ENCODE measurements at places on chromosomes 5 and 9.
A peak's percentile ranks its signal among the peaks of the same experiment; 100 is the strongest.

DNA sequence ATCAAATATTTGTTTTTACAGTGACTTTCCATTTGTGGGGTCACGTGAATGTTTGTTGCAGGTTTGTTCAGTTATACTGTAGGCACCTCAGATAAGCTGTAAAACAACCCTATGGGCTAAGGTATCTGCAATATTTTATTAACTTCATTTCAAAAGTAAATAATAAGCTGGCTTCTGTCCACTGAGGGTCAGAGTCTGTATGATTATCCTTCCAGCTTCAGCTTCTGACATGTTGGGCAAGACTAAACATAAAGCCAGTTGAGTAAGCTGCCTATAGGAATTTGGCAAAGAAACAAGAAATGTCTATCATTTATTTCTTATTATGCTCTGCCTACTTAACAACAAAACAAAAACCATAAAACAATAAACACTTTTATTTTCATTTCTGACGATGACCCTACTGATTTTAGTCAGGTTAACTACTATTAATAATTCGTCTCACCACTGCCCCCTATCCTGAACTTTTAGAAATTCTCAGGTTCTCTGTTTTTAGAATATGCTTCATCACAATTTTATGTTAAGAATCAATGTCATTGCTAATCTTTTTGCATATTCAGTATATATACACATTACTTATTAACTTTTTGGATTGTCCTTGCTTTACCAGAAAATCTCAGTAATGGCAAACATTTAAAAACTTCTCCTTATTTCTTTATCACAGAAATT is 413.6 kb upstream of the ADAMTSL1 start:
- no peak for DNase-seq

GRCh38 chr5:72723581-72723980 is 92.9 kb upstream of the TNPO1 start:
- no peak for DNase-seq

DNA sequence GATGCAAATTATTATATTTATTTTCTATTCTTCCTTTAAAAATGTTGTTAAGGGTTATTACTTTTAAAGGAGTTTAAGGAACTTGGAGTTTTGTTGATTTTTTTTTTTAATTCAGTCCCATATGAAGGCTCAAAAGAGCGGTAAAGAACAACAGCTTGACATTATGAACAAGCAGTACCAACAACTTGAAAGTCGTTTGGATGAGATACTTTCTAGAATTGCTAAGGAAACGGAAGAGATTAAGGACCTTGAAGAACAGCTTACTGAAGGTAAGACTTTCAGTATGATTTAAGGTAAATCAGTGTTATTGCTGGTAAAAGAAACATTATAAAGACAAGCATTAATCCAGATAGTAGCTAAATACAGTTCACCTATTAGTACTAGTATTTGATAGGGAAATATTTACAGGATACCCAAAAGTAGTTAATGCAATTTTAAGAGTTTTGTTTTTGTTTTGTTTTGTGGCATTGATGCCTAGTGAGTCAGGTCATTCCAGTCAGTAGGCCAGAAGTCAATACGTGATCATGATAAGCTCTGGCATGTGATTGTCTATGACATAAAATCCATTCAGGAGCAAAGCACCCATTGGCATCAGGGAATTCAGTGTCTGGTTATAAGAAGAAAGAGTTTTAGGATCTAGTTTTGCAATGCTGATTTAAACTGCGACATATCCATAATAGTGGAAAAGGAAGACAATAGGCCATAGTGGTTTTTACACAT is 49.2 kb downstream of the CNTRL start:
- no peak for DNase-seq

DNA sequence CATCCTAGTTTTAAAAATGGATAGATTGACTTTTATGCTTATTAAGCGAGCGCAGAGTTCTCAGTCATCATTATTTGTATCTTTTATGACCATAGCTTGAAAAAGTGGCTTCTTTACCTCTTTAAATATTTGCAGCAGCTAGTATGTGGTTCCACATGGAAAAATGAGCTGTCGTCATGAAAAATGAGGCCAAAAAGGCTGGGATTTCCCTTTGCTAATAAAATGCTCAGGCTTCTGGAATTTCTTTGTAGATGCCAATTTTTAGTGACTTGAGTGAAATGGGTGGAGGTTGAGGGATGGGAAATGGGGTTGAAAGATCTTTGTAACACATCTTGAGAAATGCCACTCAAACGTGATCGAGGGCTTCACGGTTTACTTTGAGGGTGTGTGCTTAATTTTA is 35.2 kb downstream of the RAI14 start:
- no peak for DNase-seq

- no peak for DNase-seq
Measured at GRCh38 chr9:34723141-34723540, 13.2 kb upstream of the CCL21 start.

DNA sequence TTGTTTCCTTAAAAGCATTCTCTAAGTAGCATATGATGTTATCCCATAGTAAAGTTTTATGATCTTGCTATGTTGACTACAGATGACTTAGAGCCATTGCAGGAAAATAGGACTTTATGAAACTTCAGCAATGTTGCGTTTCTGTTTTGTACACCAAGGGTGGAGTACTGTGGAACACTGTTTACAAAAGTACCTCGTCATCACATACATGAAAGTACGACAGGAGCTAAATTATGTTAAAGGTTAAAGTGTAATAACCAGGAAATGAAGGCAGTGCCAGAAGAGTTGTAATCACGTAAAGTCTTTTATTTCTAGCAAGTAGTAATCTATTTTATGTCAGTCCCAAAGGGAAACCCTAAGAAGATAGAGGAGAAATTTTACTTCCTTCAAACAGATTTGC is 50.9 kb downstream of the C9orf85 start:
- no peak for DNase-seq

DNA sequence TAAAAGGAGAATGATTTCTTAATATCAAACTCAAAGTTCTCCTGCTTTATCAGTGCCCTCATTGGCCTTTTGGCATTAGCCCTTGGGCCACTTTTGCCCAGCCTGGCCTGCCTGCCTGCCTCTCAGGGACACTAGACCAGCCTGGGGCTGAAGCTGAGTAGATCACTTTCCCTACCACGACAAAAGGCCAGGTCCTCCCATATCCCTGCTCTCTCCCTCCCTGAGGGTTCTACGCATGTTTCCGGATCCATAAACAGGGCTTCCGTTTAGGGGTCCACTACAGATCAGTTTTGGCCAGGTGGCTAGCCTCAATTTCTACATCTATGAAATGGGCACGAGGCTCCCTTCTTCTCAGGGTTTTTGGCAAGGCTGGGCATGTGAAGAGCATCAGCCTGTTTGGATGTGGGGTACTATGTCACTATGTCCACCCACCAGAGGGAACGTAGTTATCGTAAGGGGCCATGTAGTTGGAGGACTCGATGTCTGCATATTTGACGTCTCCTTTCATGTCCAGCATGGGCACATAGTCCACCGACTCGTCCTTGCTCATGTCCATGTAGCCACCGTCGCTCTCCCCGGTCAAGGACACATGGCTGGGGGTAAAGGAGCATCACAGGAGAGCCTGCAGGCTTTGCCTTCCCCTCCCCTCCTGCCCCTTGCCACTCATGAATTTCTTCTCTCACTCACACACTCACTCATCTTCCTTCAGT is 34.0 kb downstream of the PDGFRB start:
- no peak for DNase-seq

DNA sequence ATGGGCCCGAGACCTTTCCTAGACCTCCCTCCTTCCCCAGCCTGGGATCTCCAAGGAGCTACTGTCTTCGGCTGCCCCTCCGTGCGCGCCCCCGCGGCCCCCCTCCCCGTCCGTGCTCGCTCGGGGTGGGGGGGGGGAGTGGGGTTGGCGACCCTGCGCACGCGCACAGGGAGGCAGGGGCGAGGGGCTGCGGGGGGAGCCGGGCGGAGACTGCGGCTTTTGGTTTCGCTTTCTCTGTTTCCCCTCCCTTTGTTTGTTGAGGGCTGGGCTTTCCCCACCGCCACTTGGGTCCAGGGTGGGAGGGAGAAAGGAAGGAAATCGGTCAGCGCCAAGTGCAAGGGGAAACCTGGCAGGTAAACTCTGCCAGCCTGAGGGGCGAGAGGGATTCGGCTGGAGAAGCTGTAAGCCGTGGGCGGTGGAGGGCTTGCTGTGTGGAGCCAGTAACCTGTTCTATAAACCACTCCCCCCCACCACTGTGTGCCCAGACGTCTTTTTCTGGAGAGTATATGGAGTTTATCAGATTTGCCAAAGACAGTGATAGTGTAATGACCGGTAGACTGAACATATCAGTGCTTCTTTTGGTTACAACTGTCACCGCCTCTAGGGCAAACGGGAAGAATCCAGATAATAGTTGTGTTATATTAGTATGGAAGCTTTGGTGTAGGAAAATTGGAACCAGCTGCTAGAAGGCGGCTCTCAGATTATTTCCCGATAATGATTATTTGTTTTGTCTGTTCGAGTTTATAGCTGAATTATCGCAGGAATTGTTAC is 684 bp downstream of the DNAJA1 start:
- DNase-seq: peak; percentile 78

DNA sequence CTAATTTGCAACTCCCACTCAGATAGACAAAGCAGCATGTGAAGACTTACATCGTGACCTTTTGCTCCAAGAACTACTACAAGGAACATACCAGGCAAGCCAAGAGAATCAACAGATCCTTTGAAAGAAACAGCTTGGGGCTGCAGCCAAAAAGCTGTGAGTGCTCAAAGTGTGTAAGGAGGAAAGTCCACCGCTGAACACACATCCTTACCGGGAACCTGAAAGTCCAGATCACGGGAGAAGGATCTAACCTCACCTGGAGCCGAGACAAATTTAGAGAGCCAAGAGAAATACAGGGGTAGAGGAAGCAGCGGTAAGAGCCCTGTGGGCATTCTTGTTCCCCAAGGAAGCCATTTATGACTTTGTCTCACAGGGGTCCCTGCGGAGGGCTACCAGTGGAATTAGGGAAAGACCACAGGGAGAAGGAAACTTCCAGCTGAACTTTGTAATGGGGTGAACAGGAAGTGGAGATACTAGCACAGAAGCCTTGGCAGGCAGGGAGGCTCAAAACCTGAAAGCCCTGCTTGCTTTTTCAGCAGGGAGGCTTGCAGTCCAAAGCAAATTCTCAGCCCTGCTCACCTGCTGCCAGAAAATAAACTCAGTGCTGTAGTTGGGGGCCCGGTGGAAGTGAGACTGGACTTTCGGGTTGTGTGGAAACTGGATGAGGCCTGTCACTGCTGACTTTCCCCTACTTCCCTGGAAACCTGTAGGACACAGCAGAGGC is 350.2 kb downstream of the DTWD2 start:
- no peak for DNase-seq

- DNase-seq: no peak
Measured at GRCh38 chr5:90897618-90898017, 339.0 kb downstream of the ADGRV1 start.

DNA sequence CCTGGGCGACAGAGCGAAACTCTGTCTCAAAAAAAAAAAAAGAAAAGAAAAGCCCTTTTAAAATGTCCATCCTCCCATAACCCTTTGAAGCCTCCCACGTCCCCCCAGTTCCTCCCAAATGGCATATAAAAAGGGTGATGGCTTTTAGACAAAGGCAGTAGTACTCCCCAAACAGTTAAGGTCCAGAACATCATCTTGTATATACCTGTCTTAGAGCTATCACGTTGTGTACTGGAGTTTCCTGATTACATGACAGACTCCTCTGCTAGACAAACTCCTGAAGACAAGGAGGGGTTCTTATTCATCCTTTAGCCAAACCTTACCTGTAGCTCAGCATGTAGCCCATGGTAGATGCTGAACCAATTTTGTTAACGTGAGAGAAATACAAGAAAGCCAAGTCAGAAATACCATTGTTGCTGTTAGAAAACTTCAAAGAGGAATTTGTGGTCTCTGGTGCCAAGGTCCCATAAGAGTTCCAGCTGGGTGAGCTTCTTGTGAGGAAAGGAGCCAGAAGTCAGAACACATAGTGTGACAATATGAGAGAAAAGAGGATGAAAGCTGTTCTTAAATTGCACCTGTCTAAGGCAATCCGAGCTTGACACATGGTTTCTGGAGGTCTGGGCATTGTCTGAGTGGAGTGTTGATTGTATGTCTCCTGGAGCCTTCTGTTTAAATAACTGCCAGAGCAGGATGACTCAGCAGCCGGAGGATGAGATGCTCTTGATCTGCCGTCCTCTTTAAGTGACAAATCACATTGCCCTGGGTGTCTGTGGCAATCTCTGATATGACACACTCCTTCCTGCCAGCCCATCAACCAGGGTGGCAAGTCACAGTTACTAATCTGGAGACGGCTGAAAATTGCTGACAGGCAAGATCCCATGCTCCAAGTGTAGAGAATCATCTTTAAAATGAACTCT is 69.1 kb downstream of the ARRDC3 start:
- peak; percentile 39 for DNase-seq

GRCh38 chr5:170522211-170523141 is 18.7 kb downstream of the KCNIP1 start:
- DNase-seq: peak; percentile 67

DNA sequence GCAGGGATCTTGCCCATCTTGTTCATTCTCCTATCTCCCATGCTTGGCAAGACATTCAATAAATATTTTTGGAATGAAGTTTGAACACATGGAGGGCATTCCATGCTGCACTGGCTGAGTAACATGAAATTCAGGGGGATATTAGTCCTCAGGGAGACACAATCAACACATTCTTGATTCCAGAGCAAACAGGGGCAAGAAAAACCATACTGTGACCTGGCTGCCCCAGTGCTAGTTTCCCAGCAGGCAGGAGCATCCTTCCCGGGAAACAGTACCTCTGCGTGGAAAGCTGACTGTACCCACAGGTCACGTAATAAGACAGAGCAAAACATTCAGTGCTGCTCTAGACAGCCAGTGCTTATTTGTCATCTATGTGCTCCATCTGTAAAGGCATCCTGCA is 66.3 kb upstream of the SPOCK1 start:
- DNase-seq: no peak

GRCh38 chr9:4596165-4596922 is 65.8 kb upstream of the PLPP6 start:
- DNase-seq: no peak

DNA sequence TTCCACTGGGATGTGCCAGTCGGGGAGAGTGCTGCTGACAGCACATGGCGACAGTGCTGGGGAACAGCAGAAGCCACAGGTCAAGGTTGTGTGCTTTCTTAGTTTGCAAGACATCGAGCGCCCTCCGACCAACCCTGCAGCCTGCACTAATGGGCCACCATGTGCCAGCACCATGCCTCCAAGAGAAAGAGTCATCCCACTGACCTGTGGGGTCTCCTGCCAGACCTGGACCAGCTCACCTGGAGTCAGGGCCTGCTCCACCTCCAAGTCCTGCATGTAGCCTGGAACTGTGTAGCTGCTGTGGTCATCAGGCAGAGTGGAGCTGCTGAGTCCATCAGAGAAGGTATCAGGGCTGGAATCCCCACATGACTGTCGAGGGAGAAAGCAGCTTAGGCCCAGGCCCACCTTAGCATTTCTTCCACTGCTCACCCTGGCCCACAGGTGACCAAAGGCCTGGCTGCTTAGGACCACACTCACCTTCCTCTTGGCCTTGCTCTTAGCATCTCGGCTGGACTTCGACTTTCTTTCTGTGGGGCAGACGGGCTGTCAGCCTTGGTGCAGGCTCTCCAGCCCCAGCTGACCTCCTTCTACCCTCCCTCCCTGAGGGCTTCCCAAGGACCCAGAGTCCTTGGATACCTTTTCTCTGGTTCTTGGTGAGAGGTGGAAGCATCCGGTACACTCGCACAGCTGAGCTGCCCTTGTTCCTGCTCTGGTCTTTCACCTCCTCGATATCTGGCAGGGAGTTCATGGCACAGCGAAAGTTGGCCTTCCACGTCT is 4.1 kb downstream of the IRF1 start:
- no peak for DNase-seq

GRCh38 chr9:121059998-121060636 is 10.0 kb upstream of the C5 start:
- DNase-seq: peak; percentile 82

GRCh38 chr5:9151684-9152427 is 394.0 kb downstream of the SEMA5A start:
- peak; percentile 3 for DNase-seq
